ENCODE measurements at places on chromosomes 11 and 22. TPM values are rescaled to one million over a fixed set of nuclear protein-coding genes. Genes with fewer than 3 reads are reported as not detected.

RAB39A gene
- 0.48 TPM for total RNA-seq

RNASEH2C gene
- 47.9 TPM for total RNA-seq

CLDN5 gene
- not detected for total RNA-seq

OR2D2 gene
- not detected for total RNA-seq

XNDC1N gene
- total RNA-seq, result 3.2 TPM

KRTAP5-10 gene
- total RNA-seq, result not detected

CD44 gene
- 741 TPM for total RNA-seq

TRIM49 gene
- total RNA-seq, result 0.09 TPM

C1QTNF5 gene
- total RNA-seq, result not detected

RELT gene
- 6.9 TPM for total RNA-seq

ARSA gene
- 22.1 TPM for total RNA-seq

FGF4 gene
- not detected for total RNA-seq

OR5L1 gene
- not detected for total RNA-seq
